ENCODE measurements at places on chromosomes 7 and 10. TPM values are rescaled to one million over a fixed set of nuclear protein-coding genes. Genes with fewer than 3 reads are reported as not detected.

- no peak for DNase-seq
These were observed 19.8 kb downstream of the KBTBD2 start for GRCh38 chr7:32871624-32872371.

GRCh38 chr7:46900312-46901263, 681.3 kb downstream of the TNS3 start:
- DNase-seq: no peak

DNA sequence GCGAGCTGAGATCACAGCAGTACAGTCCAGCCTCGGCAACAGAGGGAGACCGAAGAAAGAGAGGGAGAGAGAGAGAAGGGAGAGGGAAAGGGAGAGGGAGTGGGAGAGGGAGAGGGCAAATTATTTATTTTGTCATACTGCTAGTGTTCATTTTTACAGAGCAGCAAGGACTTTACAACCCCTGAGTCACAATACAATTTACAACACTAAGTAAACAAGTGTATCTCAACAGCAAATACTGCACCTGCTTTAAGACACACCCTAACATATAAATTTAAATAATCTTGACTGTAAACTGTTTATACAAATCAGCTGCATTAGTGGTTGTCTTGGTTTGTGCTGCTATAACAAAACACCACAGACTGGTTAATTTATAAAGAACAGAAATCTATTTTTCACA, 27.2 kb downstream of the HTR5A start:
- DNase-seq: peak; percentile 3

DNA sequence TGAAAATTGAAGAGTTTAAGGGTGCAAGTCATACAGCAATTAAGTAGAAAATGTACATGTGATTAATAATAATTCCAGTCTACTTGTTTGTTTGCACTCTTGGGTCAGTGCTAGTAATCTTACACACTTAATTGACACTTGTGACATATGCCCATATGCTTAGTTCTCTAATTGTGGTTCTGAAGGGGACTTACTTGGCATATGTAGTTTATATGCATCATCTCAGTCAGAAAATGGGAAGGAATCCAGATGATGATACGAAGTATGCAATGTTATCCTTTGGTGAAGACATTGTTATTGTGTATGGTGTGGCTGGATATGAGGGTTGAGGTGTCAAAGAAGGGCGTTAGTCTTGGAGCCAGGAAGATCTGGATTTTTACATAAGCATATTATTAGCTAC, 193.5 kb upstream of the HDAC9 start:
- no peak for DNase-seq

GRCh38 chr7:117837841-117838240, 35.4 kb downstream of the CTTNBP2 start:
- DNase-seq: no peak

- DNase-seq: no peak
These were observed 1.4 kb downstream of the CPXM2 start for GRCh38 chr10:123890226-123890625.

GRCh38 chr7:2526659-2527504, 7.3 kb downstream of the LFNG start:
- no peak for DNase-seq

Gene SPDYE1
- under 0.01 TPM for total RNA-seq

- no peak for DNase-seq
These were observed 41.9 kb upstream of the PRKAR1B start for GRCh38 chr7:768881-769504.

GRCh38 chr7:47400741-47401206, 181.1 kb downstream of the TNS3 start:
- DNase-seq: no peak

Gene TCTN3
- total RNA-seq: 31.8 TPM

DNA sequence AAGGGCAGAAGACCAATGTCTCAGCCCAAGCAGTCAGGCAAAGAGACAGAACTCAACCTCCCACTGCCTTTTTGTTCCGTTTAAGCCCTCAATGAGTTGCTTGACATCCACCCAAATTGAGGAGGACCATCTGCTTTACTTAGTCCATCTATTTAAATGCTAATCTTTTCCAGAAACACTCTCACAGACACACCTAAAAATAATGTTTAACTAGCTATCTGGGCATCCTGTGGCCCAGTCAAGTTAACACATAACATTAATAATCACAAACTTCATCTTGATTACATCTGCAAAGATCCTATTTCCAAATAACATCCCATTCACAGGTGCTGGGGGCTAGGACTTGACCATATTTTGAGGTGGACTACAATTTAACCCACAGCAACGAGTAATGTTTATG, 115.7 kb downstream of the RAB11FIP2 start:
- no peak for DNase-seq

- DNase-seq: no peak
These were observed 148.4 kb upstream of the HDAC9 start for GRCh38 chr7:18347170-18347569.

Gene SPRN
- 0.33 TPM for total RNA-seq
